ENCODE measurements at places on chromosomes 12 and 14.

- H3K27ac ChIP-seq = no peak overlapping the region
- DNase-seq = no peak
- no peaks in the 10 kb centered on the region for H3K36me3 ChIP-seq
- H3K4me3 ChIP-seq = no peak overlapping the region
- no peaks in the 10 kb centered on the region for H3K4me1 ChIP-seq
- no peaks in the 10 kb centered on the region for H3K27me3 ChIP-seq
Observed at GRCh38 chr12:47577206-47577989, 128.4 kb downstream of the RPAP3 start.

DNA sequence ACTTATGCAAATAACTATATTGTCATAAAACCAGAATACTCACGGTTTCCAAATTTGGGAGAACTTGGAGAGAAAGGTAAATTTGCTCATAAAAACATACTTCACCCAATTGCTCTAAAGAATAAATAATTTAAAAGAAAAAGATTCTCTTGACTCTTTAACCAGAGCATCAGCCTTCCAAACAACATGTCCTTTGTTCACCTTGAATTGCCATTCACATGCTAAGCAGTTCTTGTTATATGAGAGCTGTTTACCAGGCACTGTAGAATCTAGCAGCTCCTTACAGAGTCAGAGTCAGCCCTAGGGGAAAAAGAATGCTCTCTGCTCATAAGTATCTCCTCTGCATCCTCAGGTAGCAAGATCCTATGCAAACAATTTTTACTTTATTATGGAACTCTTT is 10.2 kb downstream of the SLCO1A2 start:
- H3K4me1 ChIP-seq = no peaks in the 10 kb centered on the region
- DNase-seq = no peak
- no peak overlapping the region for H3K4me3 ChIP-seq
- no peak overlapping the region for H3K27ac ChIP-seq

DNA sequence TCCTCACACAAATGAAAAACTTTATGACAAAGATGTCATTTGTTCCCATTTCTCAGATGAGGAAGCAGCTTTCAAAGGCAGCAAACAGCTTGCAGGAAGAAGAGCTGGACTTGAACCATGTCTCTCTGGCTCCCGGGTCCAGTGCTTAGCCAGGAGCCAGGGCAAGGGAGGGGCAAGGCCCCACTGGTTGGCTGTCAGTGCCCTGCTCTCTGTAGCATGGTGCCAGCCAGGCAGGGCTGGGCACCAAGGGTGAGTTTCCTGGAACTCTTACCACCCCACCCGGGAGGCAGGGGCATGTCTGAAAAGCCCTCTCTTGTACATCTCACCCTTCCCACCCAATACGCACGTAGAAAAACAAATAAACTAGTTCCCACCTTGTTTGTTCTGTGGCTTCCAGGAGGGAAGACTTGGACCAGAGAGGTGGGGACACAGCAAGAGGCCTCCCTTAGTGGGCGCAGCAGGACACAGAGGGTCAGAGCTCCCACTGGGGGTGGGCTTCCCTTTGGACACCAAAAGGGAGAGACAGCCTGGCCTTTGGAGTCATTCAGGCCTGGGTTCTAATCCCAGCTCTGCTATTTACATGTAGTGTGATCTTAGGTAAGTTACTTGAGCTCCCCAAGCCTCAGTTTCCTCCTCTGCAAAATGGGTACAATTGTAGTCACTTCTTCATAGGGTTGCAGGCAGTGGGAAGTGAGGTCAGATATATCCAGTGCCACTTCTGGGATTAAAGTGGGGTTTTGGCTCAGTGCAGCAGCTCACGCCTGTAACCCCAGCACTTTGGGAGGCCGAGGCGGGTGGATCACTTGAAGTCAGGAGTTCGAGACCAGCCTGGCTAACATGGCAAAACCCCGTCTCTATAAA is 17.2 kb downstream of the TRPV4 start:
- H3K36me3 ChIP-seq = no peaks in the 10 kb centered on the region
- peaks cover 9% of the 10 kb centered on the region for H3K4me1 ChIP-seq
- DNase-seq = no peak
- H3K27ac ChIP-seq = no peak overlapping the region
- no peaks in the 10 kb centered on the region for H3K27me3 ChIP-seq
- no peak overlapping the region for H3K4me3 ChIP-seq

GRCh38 chr12:78835493-78835892 is 29.1 kb upstream of the SYT1 start:
- no peaks in the 10 kb centered on the region for H3K36me3 ChIP-seq
- no peak overlapping the region for H3K27ac ChIP-seq
- no peaks in the 10 kb centered on the region for H3K27me3 ChIP-seq
- no peak overlapping the region for H3K4me3 ChIP-seq
- no peaks in the 10 kb centered on the region for H3K4me1 ChIP-seq
- DNase-seq = no peak

GRCh38 chr14:53979747-53980642 is 23.4 kb upstream of the BMP4 start:
- no peaks in the 10 kb centered on the region for H3K27me3 ChIP-seq
- no peak overlapping the region for H3K27ac ChIP-seq
- no peaks in the 10 kb centered on the region for H3K36me3 ChIP-seq
- DNase-seq = no peak
- no peak overlapping the region for H3K4me3 ChIP-seq

GRCh38 chr12:82857276-82857675 is 170.6 kb downstream of the TMTC2 start:
- no peak overlapping the region for H3K4me3 ChIP-seq
- no peak for DNase-seq
- H3K27ac ChIP-seq = no peak overlapping the region
- H3K4me1 ChIP-seq = no peaks in the 10 kb centered on the region
- no peaks in the 10 kb centered on the region for H3K27me3 ChIP-seq

DNA sequence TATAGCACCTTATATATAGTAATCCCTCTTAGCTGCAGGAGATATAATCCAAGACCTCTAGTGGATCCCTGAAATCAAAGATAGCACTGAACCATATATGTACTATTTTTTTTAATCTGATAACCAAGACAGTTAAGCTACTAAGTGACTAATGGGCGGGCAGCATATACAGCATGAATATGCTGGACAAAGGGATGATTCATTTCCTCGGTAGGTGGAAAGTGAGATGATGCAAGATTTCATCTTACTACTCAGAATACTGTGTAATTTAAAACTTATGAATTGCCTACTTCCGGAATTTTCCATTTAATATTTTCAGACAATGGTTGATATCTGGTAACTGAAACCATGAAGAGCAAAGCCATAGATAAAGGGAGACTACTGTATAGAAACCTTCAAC is 36.2 kb downstream of the PRMT8 start:
- H3K27me3 ChIP-seq = no peaks in the 10 kb centered on the region
- no peaks in the 10 kb centered on the region for H3K36me3 ChIP-seq
- H3K27ac ChIP-seq = no peak overlapping the region
- H3K4me3 ChIP-seq = no peak overlapping the region
- peaks cover 7% of the 10 kb centered on the region for H3K4me1 ChIP-seq

- no peaks in the 10 kb centered on the region for H3K4me1 ChIP-seq
- 0 out of 2 replicates have a peak, but pooled peaks cover 1% of the 10 kb centered on the region for H3K27me3 ChIP-seq
- no peak for DNase-seq
- H3K27ac ChIP-seq = no peak overlapping the region
- H3K4me3 ChIP-seq = no peak overlapping the region
- H3K36me3 ChIP-seq = no peaks in the 10 kb centered on the region
Observed at GRCh38 chr12:4938900-4939299, 29.2 kb downstream of the KCNA1 start.

DNA sequence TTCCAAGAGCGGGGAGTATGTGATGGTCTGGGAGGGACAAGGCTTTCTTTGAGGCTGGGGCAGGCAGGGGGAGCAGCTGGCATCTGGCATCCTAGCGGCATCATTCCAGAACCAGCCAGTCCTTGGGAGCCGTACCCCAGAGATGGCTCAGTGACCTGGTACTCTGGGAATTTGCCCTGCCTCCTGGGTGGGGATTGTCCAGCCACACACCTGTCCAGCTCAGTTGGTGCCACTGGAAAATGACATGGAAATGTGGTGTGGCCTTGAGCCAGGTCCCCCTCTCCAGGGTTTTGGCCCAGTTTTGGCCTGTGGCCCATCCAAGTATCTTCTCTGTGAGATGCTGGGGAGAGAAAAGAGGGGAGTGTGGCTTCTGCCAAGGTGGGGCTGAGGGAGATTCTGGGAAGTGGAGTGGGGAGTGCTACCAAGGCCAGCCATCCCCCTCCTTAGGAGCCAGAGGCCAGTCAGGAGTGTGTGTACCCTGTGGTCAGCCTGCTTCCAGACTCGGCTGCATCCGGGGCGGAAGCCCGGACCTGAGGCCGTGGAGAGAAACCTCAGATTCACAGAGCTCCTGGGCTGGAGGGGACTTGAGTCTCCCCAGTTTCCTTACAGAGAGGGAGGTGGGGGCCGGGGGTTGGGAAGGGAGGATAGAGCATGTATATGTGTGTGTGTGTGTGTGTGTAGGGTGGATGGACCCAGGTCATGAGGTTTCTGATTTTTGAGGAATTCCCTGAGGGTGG is 14.7 kb upstream of the KRT80 start:
- no peak overlapping the region for H3K4me3 ChIP-seq
- H3K4me1 ChIP-seq = peaks cover 7% of the 10 kb centered on the region

DNA sequence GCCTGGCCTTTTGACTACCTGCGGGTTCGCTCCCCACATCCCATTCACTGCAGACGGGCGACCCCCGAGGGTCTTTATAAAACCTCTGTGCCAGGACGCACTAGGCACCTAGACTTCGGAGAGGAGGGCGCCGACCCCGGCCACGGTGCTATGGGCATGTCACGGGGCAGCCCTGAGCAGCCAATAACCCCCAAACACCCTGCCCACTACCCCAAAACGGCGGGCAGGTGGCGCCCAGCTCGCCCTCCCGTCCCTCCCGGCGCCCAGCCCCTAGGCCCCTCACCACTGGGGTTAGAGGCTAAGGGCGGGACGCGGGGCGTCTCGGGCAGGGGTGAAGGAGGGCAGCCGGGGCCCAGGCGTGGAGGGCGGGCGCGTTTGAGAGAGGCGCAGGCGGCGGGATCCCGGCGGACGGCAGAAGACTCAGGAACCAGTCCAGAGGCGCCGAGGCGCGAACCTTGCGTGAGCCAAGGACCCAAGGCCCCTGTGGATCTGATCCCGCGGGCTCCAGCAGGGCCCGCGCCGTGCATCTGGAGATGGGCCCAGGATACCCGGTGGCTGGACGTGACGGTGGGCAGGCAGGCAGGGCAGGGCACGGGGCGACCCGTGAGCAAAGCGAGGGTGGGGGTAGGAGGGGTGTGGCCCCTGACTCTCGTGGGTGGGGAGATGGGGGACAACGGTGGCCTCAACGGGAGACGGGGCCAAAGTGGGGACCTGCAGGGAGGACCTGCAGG is 11.1 kb downstream of the KRT85 start:
- H3K36me3 ChIP-seq = no peaks in the 10 kb centered on the region
- H3K27ac ChIP-seq = no peak overlapping the region
- H3K4me1 ChIP-seq = no peaks in the 10 kb centered on the region

DNA sequence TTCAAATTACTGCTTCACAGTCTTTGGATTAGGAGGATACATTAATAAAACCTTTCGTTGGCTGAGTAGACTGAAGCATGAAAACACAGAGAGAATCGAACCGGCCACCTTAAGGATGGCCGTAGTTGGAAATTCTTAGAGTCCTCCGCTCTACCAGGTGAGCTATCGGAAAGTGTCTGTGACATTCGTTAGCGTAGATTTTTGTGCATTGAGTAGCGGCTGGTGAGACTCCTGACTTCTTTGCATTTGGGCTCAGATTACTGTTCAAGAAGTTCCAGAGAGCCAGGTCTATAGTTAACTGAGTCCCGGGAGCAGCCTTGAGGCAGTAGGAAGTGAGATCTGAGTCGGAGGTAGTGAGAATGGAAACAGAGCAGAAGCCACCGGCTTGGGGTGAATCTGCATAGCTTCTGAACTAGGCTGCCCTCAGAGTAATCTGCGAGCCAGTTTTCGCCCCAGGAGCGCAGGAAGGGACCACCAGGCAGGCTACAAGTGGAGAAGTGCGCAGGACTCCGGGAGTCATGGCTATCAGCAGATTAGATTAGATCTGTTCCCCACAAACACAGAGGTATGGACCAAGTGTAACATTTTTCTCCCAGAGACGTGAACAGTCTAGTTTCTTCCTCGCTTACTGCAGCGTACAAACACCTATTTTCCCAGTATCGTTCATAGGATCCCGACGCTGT is 11.0 kb downstream of the OR6S1 start:
- no peaks in the 10 kb centered on the region for H3K36me3 ChIP-seq
- peaks cover 7% of the 10 kb centered on the region for H3K4me1 ChIP-seq

DNA sequence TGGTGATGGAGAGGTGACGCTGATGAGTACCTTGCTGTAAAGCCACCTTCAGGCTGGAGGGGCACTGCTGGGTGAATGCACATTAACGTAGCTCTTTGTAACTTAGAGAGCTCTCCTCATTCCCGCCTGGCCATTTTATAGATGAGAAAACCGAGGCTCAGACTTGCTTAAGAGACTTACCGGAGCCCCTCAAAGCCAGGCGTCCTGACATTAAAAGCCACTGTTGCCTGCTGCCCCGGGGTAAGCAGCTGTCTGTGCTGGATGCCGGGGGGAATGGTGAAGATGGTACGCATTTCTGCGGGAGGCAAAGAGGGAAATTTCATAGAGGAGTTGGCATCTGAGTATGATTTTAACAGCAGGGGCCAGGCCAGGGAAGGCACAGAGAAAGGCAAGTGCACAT is 49.6 kb upstream of the VRK1 start:
- H3K4me1 ChIP-seq = no peaks in the 10 kb centered on the region
- H3K27ac ChIP-seq = no peak overlapping the region
- no peaks in the 10 kb centered on the region for H3K36me3 ChIP-seq
- H3K27me3 ChIP-seq = peaks cover 4% of the 10 kb centered on the region
- no peak overlapping the region for H3K4me3 ChIP-seq

GRCh38 chr12:14993117-14993516 is 20.3 kb downstream of the PDE6H start:
- no peak for DNase-seq
- no peaks in the 10 kb centered on the region for H3K36me3 ChIP-seq
- no peaks in the 10 kb centered on the region for H3K27me3 ChIP-seq
- H3K4me1 ChIP-seq = no peaks in the 10 kb centered on the region
- no peak overlapping the region for H3K27ac ChIP-seq

DNA sequence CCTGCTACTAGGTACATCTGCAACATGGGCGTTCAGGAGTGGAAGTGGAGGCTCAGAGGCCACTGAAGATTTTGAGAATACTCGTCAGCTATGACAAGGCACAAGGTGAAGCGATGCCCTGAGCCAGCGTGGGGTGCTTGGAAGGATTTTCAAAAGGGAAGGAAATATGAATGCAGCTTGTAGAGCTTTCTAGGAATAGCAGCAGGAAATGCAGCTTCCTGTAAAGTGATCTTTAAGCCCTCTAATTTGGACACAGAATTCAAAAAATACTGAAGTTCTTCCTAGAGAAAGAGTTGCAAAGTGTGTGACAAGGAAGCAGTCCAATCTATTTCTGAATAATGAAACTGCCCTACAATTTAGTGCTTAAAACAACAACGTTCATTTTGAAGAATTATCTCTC is 13.2 kb upstream of the C1S start:
- H3K27me3 ChIP-seq = no peaks in the 10 kb centered on the region
- H3K4me3 ChIP-seq = no peak overlapping the region
- H3K27ac ChIP-seq = no peak overlapping the region
- no peaks in the 10 kb centered on the region for H3K4me1 ChIP-seq
- no peak for DNase-seq

GRCh38 chr12:8156845-8157244 is at the start of gene ZNF705A:
ZNF705A (plus strand) TSS chr12:8157015; CDS start chr12:8172626, 15,611 bp downstream.
- peaks cover 20% of the 10 kb centered on the region for H3K4me1 ChIP-seq
- H3K27ac ChIP-seq = no peak within 1 kb of the TSS
- no peaks in the 10 kb centered on the region for H3K27me3 ChIP-seq
- DNase-seq = no peak
- H3K36me3 ChIP-seq = no peaks in the 10 kb centered on the region
- no peak within 1 kb of the TSS for H3K4me3 ChIP-seq

Measured in Caco-2 (cell line).